Left forelimb (tissue), 1 donor: ENCODE measurements at places on chromosomes 2 and 18.

DNA sequence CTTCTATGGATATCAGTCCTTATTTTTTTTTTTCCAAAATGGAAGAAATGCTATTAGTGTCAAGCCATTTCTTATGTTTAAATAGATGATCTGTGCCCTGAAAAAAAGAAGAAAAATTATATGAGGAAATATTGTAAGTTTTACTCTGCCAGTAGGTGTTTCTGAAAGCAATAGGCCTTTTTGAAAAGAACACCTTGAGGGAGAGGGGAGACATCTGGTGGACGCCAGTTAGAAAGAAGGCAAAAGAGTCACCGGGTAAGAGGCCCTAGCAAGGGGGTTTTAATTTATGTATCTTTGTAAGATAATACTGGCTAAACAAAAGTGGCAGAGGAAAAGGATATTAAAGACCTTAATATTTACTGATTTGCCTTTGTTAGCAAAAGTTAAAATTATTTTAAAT lies 56.1 kb downstream of the DYNAP start:
- no peak for DNase-seq

DNA sequence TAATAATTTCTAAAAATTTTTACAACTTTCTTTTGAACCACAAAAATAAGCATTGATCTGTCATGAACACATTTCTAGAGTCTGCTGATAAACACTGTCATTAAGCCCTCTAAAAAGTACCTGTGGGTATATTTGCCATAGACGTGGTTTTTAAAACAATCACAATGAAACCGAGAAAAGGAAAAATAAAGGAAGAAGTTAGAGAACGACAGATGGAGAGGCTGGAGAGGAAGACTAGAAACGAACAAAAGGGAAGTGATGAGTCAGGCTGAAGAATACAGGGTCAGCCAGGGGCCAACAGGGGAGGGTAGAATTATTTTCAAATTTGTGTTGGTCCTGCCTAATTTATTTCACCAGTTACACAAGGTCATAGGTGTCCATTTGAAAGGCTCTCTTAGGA lies 62.0 kb downstream of the MYL12B start:
- no peak for DNase-seq

DNA sequence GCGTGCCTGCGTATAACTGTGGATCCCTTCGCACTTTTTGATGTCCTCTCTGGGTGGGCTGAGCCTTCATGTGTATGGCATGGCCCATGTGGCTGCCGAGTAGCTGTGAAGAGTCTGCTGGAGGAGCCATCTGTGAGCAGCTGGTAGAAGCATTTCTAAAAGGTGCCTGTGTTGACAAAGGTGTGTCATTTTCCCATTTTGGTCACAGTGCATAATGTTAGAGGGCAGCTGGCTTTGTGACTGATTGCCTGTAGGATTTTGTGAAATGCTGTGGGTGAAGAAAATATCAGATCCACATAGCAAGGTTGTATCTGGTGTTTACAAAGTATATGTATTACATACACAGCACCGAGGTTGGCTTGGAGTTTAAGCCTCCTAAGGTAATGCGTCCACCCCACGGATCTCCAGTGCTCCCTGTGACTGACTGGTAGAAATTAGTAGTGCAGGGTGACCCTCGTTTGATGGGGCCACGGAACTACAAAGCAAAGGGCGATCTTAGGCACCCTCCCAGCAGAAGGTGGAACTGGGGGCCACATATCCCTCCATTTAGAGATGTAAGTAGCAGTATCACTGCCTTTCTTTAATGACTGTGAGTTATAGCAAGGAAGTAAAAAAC lies 16.5 kb downstream of the GATA6 start:
- DNase-seq, result no peak

DNA sequence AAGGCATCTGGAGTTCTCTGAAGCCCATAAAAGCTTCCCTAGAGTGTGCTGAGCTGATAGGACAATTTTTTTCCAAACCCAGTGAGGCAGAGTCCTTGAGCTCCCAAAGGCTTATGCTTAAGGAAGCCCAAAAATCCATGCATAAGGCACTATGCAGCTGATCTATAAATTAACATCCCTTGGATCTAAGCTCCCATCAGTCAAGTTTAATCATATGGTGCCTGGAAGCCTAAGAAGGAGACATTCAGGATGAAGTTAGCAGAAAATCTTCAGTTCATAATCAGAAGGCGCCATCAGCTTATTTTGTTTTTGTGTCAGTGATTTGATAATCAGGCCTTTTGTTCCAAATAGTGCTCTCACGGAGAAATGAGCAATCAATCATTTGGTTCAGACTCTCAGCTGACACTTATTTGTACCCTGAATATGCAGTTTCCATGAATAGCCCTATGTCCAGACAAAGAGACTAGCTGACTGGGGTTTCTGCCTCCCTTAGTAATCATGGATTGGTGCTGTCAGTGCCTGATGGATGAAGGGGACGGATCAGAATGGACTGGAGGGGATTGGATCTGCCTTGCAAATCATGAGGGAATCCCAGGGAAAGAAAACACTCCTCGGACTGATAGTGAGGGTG lies 464.8 kb upstream of the RGPD4 start:
- DNase-seq, result no peak

GRCh38 chr18:79855147-79855933 lies 57.6 kb downstream of the KCNG2 start:
- DNase-seq, result peak; percentile 50

GRCh38 chr2:167005096-167005495 lies 116.8 kb downstream of the XIRP2 start:
- no peak for DNase-seq
